Suprapubic skin (tissue), 4 donors: ENCODE measurements at places on chromosomes 13 and 19. TPM values are rescaled to one million over a fixed set of nuclear protein-coding genes. Genes with fewer than 3 reads are reported as not detected.

- no peak for DNase-seq
Measured at GRCh38 chr13:85186356-85187045, 612.7 kb downstream of the SLITRK6 start.

- no peak for DNase-seq
Measured at GRCh38 chr19:35458731-35459391, 10.8 kb downstream of the FFAR2 start.

GRCh38 chr13:28496188-28496564 lies 1.2 kb upstream of the FLT1 start:
- no peak for DNase-seq

GRCh38 chr13:35916146-35916545 lies 215.0 kb downstream of the DCLK1 start:
- DNase-seq: no peak

GRCh38 chr19:47675271-47675670 lies 38.0 kb upstream of the EHD2 start:
- no peak for DNase-seq

The TNFSF13B gene
- total RNA-seq: 5.2 TPM

DNA sequence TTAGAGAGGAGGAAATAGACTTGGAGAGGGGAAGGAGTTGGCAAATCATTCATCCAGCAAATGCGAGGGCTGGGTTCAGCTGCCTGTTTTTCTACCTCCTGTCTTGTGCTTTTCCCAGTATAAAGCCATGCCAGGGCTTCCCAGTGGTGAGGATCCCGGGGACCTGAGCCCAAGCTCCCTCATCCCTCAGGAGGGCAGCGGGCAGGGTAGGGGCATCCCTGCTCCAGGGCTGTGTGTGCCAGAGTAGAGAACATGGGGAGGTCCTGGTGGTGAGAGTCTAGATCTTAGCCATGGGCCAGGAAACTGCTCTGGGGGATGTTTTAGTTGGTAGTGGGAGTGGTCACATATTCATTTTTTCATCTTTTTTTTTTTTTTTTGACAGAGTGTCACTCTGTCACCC lies 43.6 kb downstream of the GPR12 start:
- DNase-seq: no peak

DNA sequence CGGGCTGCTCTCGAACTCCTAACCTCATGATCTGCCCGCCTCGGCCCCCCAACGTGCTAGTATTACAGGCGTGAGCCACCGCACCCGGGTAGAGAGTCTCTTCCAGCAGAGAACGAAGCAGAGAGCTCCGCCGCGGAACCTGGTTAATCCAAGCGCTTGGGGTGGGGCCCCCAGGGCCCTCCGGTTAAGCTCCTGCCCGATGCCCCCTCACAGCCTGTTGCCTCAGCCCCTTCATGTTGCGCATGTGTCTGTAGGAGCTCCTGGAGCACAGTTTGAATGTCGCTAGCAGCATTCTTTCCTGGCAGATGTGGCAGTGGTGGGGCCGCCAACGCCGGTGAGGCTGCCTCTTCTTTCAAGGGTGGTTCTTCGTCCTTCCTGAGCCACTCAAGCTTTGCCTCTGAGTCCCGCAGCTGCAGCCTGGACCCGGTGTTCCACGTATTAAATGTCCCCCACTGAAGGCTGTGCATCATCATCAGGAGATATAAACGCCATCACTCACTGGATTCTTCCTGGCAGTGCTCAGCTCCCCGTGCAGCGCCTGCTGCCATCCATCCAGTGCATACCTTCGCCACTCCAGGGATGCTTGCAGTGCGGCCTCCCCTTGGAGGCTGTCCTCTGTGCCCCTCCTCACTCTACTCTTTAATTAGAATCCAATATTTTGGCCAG lies 1919.3 kb downstream of the PCDH9 start:
- no peak for DNase-seq

The KLK3 gene
- 0.24 TPM for total RNA-seq

The METTL21C gene
- total RNA-seq: not detected

The PPP1R12C gene
- total RNA-seq: 93.5 TPM

GRCh38 chr19:7442423-7442822 lies 46.4 kb downstream of the PEX11G start:
- no peak for DNase-seq

The FAM216B gene
- total RNA-seq: not detected

GRCh38 chr13:107457686-107458085 lies 757.6 kb downstream of the LIG4 start:
- no peak for DNase-seq

GRCh38 chr19:48925240-48925843 lies 8.2 kb upstream of the DHDH start:
- no peak for DNase-seq

GRCh38 chr19:18605546-18606280 lies 886 bp downstream of the CRLF1 start:
- DNase-seq: no peak

The RAP2A gene
- total RNA-seq: 10.6 TPM

GRCh38 chr13:49240017-49240416 lies 7.7 kb upstream of the CDADC1 start:
- no peak for DNase-seq

DNA sequence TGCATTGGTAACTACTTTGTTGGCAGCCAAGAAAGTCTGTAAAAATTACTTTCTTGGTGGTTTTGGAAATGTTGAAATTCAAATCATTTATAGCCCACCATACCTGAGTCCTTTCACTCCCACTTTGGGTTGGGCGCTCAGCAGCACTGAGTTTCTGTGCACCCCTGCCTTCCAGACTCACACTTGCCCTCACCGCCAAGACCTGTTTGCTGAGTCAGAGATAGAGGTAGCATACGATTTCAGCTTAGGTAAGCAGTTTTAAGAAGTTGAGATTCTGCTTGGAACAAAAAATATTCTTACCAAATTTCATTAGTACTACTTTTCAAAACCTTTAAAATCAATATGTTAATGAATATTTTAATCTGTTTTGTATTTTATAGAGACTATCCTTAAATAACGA lies 12.6 kb downstream of the MPHOSPH8 start:
- no peak for DNase-seq

- no peak for DNase-seq
Measured at GRCh38 chr13:70874636-70875035, 766.4 kb upstream of the KLHL1 start.

The IGFL2 gene
- total RNA-seq: 15.8 TPM

- no peak for DNase-seq
Measured at GRCh38 chr19:5990289-5990797, 12.4 kb upstream of the RANBP3 start.

The APLP1 gene
- 0.89 TPM for total RNA-seq

DNA sequence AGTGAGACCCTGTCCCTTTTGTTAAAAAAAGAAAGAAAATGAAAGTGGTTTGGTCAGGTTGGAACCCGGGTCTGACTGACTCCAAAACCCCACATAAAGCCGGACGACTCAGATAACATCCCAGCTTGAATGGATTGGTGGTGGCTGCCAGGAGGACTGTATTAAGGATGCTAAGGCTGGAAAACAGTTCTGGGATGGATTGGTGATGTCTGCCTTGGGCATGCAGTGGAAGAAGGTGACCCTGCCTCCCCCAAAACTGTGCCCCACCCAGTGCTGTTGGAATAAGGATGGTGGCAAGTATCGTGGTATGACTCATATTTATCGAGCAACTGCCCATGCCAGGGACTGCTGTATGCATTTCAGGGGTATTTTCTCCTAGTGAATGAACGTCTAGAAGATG lies 18.5 kb upstream of the COLGALT1 start:
- DNase-seq: no peak

DNA sequence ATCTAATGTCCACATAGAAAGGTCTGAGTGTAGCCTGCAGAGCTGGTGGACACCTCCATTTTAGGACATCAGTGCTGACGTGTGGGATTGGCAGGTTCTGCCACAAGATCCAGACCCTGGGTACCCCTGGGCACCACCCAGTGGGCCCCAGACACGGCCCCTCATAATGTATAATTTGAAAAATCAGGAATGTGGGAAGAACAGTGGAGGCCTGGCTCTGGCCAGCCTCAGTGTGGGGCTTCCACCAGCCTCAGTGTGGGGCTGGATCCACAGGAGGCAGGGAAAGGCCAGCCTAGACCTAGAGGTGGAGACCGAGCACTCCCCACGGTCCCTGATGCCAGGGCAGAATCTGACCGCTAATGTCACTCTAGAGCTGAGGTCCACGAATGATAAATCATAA lies 150.7 kb upstream of the SOX1 start:
- DNase-seq: peak; percentile 37

DNA sequence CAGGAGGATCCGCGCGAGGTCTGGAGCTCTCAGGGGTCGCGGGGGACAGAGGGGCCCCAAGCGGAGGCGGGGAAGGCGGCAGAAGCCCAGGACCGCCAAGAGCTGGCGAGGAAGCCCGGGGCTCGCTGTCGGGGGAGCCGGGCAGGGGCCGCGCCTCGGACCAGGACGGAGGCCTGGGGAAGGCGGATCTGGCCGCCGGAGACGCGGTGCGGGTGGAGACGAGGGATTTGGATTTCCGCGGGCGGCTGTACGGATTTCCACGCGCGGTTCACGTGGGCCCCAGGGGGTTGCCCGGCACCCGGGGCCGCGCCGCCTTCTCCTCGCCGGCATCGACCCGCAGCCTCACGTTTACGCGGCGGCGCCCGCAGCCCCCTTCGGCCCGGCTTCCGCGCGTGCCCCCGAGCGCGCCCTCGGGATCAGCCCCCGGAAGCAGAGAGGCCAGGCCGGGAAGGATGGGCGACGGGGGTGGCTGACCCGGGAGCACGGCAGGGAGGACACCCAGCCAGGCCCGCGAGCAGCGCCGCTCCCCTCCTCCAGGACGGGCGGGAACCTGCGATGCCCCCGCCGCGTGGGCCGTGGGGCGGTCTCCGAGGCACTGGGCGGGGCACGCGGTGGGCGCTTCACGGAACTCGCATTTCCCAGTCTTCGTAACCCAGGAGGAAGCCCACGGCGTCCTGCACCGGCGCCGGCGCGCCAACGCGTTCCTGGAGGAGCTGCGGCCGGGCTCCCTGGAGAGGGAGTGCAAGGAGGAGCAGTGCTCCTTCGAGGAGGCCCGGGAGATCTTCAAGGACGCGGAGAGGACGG lies 4.7 kb downstream of the F7 start:
- DNase-seq: peak; percentile 61

DNA sequence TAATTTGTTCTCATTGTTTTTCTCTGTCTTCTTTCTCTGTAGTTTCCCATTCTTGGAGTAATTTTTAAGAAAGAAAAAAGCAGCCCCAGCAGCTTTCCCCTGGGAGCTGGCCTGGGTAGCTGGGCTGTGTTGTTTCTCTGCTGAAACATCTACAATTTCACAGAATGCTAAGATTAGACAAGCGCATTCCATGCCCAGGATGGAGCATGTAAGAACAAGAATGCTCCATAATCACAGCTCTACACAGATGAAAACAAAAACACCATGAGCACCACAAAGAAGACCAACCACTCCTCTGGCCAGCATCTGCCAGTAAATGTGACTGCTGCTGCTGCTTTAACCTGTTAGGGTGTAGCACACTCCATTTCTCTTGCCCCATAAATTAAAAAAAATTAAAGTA lies 239.2 kb upstream of the SLITRK1 start:
- DNase-seq: no peak

DNA sequence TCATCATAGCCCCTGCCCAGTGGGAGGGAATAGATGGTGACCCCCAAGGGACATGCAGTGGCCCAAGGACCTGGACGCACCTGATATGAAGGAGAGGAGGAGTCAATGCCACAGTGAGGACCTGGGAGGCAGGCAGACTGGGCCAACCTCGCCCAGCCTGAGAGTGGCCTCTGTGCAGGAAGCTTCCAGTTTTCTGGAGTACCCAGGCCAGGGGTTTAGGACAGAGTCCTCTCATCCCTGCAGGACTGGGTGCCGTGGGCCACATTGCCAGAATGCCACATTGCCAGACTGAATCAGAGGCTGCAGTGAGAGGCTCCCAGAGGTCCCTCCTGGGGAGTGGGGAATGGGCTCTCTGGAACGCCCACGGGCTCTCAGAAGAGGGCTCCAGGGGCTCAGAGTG lies 82.9 kb upstream of the VSTM2B start:
- DNase-seq: no peak

DNA sequence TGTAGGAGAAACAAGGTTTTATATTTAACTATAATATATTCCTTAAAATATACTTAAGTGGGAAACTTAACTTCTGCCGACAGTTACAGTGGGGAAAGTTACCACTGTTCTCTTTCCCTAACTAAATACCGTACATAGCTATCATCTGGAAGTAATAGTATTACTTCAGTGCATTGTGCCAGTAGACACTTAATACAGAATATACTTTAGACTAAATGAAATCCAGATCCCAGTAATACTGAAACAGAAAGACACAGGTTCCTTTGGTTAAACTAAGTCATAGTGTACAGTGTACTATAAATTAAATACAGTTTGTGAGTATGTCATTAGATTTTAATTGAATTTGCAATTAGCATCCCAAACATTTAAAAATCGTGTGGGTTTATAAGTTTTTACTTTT lies 107.5 kb downstream of the PCCA start:
- DNase-seq: no peak

- DNase-seq: no peak
Measured at GRCh38 chr13:104286566-104287290, 1220.5 kb upstream of the SLC10A2 start.

The NLRP5 gene
- total RNA-seq: not detected

- no peak for DNase-seq
Measured at GRCh38 chr19:54389553-54389952, 24.8 kb upstream of the LAIR1 start.

The KLK7 gene
- total RNA-seq: 418 TPM

GRCh38 chr19:17281391-17282304 lies at the start of gene ANKLE1:
ANKLE1 (plus strand) TSS chr19:17281901; CDS start chr19:17281921, 20 bp downstream.
- no peak for DNase-seq

- DNase-seq: no peak
Measured at GRCh38 chr13:21584973-21585592, 18.9 kb downstream of the MICU2 start.

GRCh38 chr13:29103065-29103800 lies 283.1 kb downstream of the MTUS2 start:
- DNase-seq: no peak

DNA sequence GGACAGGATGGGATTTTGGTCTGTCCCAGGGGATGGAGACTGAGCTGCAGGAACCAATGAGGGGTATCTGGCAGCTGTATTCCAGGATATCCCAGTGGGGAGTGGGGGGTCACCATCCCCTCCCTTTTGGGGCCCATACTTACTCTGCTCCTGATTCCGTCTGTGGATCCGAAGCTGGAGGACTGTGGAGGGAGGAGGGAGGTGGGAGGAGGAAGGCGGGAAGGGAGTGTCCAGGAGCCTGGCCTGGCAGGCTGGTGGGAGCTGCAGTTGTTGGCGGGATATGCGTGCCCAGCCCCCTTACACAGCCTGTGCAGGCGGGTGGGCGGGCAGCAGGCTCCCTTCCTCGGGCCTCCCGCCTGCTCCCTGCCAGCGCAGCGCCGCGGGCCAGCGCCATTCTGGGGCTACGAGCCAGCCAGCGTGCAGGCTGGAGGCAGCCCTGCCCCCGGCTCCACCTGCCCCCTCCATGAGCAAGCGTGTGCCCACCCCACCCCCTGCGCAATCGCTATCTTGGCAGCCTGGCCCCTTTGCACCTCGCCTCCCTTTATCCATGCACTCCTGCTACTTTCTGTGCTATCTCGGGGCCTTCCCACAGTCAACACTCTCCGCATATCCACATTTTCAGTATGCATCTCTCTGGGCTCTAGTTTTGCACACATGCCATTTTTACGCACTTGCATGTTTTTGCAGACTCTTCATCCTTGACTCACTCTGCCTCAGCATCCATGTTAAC lies 2.8 kb downstream of the MAMSTR start:
- DNase-seq: no peak
